ENCODE measurements at places on chromosomes 12 and 14. TPM values are rescaled to one million over a fixed set of nuclear protein-coding genes. Genes with fewer than 3 reads are reported as not detected.

DNA sequence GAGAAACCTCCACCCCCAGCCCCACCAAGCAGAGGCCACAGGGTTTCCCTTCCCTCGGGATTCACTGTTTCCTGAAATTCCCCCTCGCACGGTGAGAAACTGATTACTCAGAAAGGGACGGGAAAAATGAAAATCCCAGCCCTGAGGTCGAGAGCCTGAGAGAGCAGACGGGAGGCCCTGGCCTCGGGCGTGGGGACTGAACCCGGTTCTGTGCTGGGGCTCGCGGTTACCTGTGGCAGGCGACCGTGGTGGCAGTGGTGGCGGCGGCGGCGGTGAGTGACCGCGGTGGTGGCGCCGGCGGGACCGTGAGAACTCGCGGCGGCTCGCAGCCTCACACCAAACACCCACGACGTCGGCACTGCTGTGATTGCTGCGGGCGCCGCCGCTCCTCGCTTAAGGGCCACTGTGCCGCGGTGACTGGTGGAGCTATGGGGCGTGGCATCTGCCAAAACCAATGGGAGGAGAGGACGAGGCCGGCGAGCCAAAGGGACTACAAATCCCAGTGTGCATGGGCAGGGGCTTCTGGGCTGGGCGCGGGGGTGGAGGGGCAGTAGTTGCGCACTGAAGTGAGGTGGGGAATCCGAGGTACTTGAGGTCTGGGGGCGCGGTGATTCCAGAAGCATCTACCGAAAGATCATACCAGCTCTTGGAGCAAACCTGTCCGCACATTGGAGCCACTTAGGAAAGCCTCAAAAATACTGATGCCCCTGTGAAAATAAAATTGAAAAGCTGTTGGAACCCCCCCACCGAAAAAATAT lies at the start of gene LGMN:
LGMN (minus strand) TSS at position 369 of the 758 bp plus-strand sequence. CDS start 15,841 bp downstream, outside the sequence.
- DNase-seq = peak; percentile 99
- no peaks in the 10 kb centered on the region for H3K27me3 ChIP-seq
- H3K4me3 ChIP-seq = peak within 1 kb of the TSS; percentile 73

DNA sequence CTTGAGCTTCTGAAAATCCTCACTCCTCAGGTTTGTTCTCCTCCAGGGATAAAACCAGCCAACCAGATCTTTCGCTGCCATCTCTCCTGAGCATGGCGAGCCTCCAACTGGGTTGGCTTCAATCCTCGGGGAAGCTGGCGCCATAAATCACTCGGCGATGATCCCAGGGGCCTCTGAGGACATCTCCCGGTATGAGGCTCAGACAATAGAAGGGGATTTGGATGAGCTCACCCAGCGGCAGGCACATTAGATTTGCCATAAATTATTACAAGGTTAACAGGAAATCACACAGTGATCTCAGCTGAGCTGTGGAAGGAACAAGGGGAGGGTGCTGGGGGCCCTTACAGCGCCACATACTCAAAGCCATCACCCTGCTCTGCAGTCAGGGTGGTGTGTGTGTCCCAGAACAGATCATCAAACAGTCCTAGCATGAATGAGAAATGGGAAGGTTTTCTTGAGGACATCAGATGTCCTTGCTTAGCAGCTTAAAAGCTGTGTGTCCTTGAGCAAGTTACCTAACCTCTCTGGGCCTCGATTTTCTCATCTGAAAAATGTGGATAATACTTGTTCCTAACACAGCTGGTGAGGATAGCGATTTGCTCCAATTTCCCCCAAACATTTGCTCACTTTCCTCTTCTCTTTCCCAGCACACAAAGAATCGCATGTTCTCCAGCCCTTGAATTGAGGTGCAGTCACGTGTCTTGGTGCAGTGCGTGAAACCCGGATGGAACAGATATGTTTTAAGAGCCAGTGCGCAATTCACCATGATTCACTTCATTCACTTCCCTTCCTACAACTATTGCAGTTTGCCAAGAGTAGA lies 142.8 kb downstream of the SCARB1 start:
- H3K27ac ChIP-seq = peak overlapping the region; percentile 88
- peaks cover 28% of the 10 kb centered on the region for H3K4me1 ChIP-seq
- H3K36me3 ChIP-seq = no peaks in the 10 kb centered on the region
- H3K4me3 ChIP-seq = no peak overlapping the region

DACT1 gene
- 21.2 TPM for total RNA-seq

DNA sequence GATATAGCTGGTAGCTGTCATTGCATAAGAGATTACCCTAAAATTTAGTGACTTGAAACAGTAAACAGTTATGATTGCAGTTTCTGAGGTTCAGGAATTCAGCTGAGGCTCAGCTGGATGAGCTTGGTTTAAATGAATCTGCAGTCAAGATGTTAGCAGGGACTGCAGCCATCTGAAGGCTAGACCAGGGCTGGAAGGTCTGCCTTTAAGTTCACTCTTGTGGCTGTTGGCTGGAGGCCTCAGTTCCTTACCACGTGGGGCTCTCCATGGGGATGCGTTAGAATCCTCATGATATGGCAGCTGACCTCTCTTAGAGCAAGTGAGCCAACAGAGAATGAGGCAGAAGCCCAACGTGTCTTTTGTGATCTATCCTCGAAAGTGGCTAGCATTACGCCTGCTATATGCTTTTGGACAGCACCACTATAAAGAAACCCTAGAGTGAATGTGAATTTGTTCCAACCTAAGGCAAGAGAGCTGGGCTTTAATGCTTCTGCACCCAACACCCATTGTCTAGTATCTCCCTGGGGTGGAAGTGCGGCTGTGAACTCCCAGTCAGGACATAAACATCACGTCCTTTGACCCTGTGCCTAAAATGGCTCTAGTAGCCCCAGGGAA lies 26.0 kb downstream of the HSPB8 start:
- no peaks in the 10 kb centered on the region for H3K36me3 ChIP-seq
- H3K4me1 ChIP-seq = peaks cover 91% of the 10 kb centered on the region
- peak; percentile 79 for DNase-seq
- no peaks in the 10 kb centered on the region for H3K27me3 ChIP-seq
- H3K27ac ChIP-seq = peak overlapping the region; percentile 78
- H3K4me3 ChIP-seq = no peak overlapping the region

DNA sequence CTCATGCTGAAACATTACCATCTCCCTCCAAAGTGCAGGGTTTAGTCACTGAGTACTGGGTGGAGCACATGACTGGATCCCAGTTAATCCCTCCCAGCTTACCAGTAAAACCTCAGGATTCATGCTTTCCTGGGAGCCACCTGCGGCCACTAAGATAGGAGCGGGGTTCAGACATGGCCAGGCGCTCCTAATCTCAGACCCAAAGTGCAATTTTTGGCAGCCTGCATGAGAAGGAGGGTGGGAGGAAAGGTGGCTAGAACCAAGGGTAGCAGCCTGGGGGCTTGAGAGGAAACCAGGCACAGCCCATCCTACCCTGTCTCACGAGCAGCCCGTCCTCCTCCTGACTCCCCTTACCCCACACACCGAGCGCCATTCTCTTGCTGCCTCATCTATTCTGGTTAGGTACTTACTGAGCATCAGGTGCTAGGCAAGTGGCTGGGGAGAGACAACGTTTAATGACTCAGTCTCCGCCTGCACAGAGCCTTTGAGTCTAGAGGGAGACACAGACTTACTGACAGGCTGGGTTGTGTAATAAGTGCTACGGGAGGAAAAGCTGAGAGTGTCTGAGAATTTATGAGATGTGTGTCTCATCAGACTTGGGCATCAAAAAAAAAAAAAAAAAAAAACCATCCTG lies 9.9 kb downstream of the GPRC5A start:
- DNase-seq = peak; percentile 85
- H3K27me3 ChIP-seq = no peaks in the 10 kb centered on the region
- H3K36me3 ChIP-seq = no peaks in the 10 kb centered on the region
- no peaks in the 10 kb centered on the region for H3K4me1 ChIP-seq

- peaks cover 21% of the 10 kb centered on the region for H3K4me1 ChIP-seq
- DNase-seq = no peak
- peak overlapping the region; percentile 100 for H3K27ac ChIP-seq
Measured at GRCh38 chr14:68790644-68791077, 2.2 kb downstream of the ZFP36L1 start.

DNA sequence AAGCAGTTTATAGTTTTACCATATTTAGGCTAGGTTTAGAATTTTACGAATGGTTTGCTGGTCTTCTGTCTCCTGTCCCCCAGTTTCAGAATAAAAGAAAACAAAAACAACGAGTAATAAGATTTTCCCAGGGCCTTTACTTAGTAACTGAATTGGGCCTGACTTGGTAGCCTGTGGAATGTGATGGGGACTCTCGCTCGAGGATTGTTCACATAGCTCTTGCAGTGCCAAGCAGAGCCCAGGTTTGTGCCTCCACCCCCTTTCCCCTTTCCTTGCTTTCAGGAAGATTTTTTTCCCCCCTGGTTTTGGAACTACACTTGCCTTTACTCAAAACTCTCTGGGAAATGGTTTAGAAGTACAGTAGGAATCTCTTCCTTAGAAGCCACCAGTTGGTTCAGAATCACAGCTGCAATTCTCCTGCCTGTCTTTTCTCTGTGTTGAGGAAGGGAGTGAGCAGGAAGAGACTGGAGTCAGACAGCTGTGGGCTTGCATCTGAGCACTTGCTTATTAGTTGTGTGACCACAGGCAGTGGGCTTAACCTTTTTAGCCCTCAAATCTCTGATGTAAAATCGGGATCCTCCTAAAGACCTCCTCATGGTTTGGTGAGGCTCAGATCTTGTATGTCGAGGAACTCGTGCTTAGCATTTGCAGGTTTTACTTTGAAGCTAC lies 501.2 kb downstream of the PCNX1 start:
- peaks cover 21% of the 10 kb centered on the region for H3K4me1 ChIP-seq
- no peak overlapping the region for H3K27ac ChIP-seq
- no peaks in the 10 kb centered on the region for H3K27me3 ChIP-seq

NPAS3 gene
- 6.4 TPM for total RNA-seq

Measured in sigmoid colon (tissue), 7 donors.